ENCODE measurements at places on chromosomes 13 and 19.
A peak's percentile ranks its signal among the peaks of the same experiment; 100 is the strongest.

DNA sequence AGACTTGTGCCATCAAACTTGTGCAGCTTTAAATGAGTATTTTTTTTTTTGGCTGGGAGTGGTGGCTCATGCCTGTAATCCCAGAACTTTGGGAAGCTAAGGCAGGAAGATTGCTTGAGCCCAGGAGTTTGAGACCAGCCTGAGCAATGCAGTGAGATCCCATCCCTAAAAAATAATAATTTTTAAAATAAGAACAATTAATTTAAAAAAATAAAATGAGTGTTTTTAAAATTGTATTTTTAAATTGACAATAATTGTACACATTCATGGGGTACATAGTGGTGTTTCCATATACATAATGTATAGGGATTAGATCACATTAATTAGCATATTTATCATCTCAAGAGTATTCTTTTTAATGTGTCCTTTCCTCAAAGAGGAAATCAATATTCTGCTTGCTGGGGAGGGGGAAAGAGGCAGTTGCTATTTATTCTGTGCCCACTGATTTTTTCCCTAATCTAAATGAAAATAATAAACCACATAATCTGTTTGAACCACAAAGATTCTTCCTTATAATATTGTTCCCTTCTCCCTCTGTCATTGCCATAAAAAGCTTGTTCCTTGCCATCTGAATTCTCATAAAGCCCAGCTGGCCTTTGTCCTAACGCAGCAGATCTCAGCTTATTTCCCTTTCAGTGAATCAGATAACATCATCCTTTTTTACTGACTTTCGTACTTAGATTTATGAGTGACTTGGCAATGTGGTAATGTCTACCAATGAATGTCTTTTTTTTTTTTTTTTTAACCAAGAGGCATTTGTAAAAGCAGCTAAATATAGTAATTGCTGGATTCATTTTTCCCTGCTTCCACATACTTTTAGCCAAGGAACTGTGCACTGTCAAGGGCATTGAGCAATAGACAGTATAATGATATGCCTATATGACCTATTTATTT lies 81.8 kb upstream of the RUBCNL start:
- no peak for DNase-seq

GRCh38 chr13:40190641-40191100 lies 475.8 kb downstream of the FOXO1 start:
- DNase-seq: no peak

DNA sequence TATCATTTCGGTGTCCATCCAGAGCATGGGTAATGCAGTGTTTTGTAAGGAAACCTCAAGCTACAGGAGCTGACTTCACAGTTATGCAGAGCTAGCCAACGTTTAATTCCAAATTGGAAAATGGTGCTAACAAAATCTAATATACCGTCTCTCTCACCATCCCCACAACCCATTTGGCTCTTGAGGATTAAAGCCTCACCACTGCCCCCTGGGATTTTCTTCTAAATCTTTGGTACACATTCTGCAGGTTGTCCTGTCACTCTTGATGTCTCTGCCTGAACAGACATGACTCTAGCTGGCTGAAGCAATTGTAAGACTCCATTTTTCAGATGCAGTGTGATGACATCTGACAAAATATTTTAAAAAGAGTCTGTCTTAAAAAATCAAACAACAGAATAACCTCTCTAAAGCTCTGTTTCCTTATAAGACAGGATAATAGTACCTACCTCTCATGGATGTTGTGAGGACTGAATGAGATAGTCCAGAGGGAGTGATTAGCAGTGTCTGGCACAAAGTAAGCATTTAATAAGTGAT lies 451.8 kb downstream of the SUCLA2 start:
- DNase-seq: no peak

- DNase-seq: no peak
Observed at GRCh38 chr13:112107289-112107688, 40.3 kb downstream of the SOX1 start.

- DNase-seq: no peak
Observed at GRCh38 chr13:24922387-24922744, 158.4 kb downstream of the RNF17 start.

DNA sequence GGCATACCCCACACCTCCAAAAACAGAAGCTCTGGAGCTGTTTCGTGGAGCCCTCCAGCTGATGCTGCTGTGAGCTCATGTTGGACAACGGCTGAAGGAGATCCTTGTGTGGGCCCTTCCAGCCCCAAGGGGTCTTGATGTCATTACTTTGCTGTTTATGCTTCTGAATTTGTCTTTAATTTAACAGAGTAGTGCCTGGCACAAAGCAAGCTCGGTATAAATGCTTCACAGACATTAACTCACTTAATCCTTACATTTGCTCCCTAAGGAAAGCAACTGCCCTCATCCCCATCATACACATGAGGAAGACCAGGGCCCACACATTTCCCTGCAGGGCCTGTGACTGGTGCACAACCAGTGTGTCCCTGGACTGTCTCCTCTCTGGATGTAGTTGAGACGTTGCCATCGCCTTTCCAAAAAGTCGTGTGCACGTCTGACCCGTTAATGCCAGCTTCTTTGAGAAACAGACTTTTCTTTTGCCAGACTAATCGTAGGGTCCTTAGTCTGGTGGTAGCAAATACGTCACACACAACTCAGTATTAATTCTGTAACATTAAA lies 7.6 kb downstream of the COL4A1 start:
- peak; percentile 31 for DNase-seq

DNA sequence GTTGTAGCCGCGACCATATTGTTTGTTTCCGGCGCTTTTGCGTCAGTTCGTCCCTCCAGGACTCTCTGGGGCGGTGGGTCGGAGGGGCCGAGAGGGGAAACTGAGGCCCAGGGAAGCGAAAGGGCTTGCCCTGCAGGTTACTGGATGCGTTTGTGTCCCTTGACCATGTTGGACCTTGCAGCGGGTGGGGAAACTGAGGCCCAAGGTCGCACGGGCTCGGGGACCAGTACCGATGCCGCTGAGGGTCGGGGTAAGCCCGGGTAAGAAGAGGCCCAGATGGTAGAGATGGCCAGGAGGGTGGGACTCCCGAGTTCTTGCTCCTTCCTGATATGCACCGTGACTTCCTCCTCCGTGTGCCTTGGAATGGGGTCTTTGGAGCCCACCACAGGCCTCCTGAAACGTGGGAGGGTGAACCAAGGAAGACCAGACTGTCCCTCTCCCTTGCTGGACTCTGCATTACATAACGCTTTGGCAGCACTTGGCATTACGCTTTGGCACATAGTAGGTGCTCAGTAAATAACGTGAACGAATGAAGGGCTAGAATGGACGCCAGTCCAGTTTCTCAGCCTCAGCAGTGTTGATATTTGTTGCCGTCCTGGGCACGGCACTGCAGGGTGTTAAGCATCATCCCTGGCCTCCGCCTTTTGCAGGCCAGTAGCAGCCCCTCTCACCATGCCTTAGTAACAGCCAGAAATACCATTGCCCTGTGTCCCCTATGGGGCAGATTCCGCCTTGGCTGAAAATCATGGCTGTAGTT lies 743 bp downstream of the CHAF1A start:
- DNase-seq: no peak

DNA sequence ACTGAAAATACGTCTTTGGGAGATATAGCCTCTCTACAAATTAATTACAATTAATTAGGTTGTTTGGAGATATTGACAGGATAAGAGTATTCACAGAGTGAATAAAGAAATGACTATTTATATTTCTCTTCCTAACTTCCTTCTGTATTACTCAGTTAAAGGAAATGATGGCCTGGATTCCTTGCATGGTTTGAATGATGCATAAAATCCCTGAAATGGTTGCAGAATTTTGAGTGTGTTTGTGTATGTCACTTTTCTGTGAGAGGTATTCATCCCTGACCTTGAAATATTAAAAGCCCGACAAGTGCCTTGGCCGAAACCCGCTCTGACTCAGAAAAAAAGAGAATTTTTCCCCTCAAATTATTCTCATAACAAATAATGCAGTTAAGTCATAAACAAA lies 90.0 kb downstream of the PDS5B start:
- DNase-seq: no peak

DNA sequence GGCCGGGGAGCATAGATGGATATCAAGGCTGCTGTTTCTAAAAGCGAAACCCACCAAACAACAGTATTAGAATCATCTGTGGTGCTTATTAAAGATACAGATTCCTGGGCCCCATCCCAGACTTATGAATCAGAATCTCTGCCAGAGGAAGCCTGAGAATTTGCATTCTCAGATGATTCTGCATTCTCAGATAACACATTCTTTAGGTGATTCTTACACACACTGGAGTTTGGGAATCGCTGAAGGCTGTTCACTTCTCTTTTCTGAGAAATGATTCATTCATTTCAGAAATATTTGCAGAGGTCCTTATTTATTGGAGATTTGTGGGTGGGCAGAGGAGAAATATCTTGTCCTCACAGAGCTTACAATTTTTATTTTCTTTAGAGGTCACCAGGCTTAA lies 24.4 kb downstream of the ALOX5AP start:
- no peak for DNase-seq
